ENCODE measurements at places on chromosomes 12 and 14. TPM values are rescaled to one million over a fixed set of nuclear protein-coding genes. Genes with fewer than 3 reads are reported as not detected.

DNA sequence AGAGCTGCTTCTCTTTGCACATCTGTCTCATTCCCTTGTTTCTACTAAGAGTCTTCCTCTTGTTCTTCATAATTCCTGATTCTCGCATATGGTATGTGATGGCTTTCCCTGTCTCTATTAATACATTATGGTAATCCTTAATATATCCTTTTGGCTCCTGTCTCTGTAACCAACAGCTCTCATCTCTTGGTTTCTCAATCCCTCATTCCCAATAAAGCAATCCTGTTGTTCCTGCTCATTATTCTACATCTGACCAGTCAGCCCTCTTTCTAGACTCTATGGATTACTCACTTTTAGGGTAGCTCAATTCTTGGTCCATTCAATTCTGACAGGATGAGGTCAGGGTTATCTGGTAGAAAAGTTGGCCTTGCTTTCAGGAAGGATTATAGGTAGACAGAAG, 349.9 kb downstream of the LRIG3 start:
- no peaks in the 10 kb centered on the region for H3K36me3 ChIP-seq
- H3K27ac ChIP-seq, result no peak overlapping the region
- H3K4me3 ChIP-seq, result no peak overlapping the region
- no peak for DNase-seq
- H3K27me3 ChIP-seq, result no peaks in the 10 kb centered on the region
- H3K4me1 ChIP-seq, result no peaks in the 10 kb centered on the region

DNA sequence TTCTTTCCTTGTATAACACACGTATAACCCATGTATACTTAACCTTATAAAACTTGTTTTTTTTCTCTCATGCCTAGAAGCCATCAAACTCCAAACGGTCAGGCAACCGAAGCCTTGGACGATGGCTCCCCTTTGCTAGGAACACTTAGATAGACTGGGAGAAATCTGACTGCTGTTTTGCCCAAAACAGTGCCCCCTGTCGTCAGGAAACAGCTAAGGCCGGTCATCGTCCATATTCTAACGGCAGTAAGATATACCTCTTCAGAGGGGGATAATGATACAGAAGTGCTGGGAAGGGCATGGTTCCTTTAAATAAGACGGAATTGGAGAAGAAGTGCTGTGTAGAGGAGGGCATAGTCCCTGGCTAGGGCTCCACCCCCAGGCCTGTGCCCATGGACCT, 130.5 kb downstream of the SLC41A2 start:
- H3K4me3 ChIP-seq, result no peak overlapping the region
- peak; percentile 22 for DNase-seq
- H3K36me3 ChIP-seq, result peaks cover 7% of the 10 kb centered on the region
- H3K27ac ChIP-seq, result no peak overlapping the region
- no peaks in the 10 kb centered on the region for H3K27me3 ChIP-seq
- H3K4me1 ChIP-seq, result peaks cover 2% of the 10 kb centered on the region

DNA sequence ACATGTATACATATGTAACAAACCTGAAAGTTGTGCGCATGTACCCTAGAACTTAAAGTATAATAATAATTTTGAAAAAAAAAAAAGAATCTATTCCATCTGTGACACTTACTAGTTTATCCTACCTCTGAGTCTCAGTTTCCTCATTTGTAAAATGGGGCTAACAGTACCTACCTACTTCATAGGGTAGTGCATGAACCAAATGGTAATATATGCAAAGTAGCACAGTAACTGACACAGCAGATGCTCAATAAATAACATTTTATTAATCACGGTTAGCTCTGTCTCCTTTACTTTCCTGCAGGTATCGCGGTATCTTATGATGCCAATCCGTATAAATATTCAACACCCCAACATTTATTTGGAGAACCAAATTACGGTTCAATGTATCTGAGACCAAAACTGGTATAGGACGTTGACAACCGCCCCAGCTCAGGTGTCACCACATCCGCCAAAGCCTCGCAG, 703 bp downstream of the TMED10 start:
- no peak for DNase-seq
- H3K27ac ChIP-seq, result peak overlapping the region; percentile 98
- peak overlapping the region; percentile 86 for H3K4me3 ChIP-seq
- H3K27me3 ChIP-seq, result no peaks in the 10 kb centered on the region

Gene OASL
- total RNA-seq, result 21.9 TPM

- H3K36me3 ChIP-seq, result no peaks in the 10 kb centered on the region
- peaks cover 29% of the 10 kb centered on the region for H3K27me3 ChIP-seq
- H3K27ac ChIP-seq, result no peak overlapping the region
- H3K4me1 ChIP-seq, result no peaks in the 10 kb centered on the region
These were observed 10.6 kb downstream of the EML1 start for GRCh38 chr14:99803803-99804202.

GRCh38 chr12:12372946-12373722, 16.3 kb downstream of the BORCS5 start:
- H3K36me3 ChIP-seq, result peaks cover 15% of the 10 kb centered on the region
- H3K4me3 ChIP-seq, result no peak overlapping the region
- H3K4me1 ChIP-seq, result peaks cover 18% of the 10 kb centered on the region
- no peak for DNase-seq
- H3K27me3 ChIP-seq, result no peaks in the 10 kb centered on the region

- H3K4me3 ChIP-seq, result no peak overlapping the region
- peaks cover 8% of the 10 kb centered on the region for H3K36me3 ChIP-seq
- H3K4me1 ChIP-seq, result peaks cover 64% of the 10 kb centered on the region
- DNase-seq, result no peak
These were observed 3.7 kb downstream of the DHRS7 start for GRCh38 chr14:60161196-60162107.

DNA sequence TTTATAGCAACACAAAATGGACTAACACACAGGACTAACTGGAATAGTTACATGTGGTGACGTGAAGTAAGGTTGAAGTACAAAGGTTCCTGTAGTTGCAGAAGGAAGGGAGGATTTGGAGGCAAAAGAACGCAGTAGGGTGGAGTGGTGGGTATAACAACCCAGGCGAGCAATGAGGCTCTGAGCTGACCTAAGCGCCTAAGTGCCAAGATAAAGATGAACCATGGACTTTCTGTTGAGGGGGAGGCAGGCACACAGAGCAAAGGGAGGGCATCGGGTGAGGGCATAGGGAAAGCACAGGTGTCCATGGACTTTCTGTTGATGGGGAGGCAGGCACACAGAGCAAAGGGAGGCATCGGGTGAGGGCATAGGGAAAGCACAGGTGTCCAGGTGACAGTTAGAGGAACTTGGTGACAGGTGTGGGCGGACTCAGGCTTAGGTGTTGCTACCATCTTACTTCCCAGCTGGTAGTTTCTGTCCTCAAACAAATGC, 15.2 kb downstream of the SCNN1A start:
- no peak overlapping the region for H3K27ac ChIP-seq
- no peak for DNase-seq
- H3K4me3 ChIP-seq, result no peak overlapping the region
- H3K36me3 ChIP-seq, result no peaks in the 10 kb centered on the region

DNA sequence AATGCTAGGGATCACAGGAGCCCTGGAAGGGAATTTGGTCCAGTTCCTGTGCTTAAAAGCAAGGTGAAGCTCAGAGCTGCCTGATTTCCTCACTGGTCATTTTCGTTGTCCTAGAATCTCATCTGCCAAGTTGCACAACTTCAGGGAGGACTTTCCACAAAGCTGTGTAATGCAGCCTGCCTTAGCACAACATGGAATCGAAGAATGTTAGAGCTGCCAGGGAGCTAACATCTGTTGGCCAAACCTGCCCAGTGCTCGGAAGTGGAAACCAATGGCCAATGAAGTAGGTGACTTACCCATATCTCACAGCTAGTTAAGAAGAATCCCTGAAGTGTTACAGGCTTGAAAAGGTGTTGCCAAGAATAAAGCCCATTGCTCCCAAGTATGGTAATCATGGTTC, 79.9 kb upstream of the SSTR1 start:
- H3K27me3 ChIP-seq, result no peaks in the 10 kb centered on the region
- peaks cover 31% of the 10 kb centered on the region for H3K4me1 ChIP-seq
- no peaks in the 10 kb centered on the region for H3K36me3 ChIP-seq
- DNase-seq, result no peak
- H3K27ac ChIP-seq, result no peak overlapping the region

- no peak for DNase-seq
- H3K4me1 ChIP-seq, result peaks cover 3% of the 10 kb centered on the region
- no peak overlapping the region for H3K27ac ChIP-seq
- no peaks in the 10 kb centered on the region for H3K36me3 ChIP-seq
- no peak overlapping the region for H3K4me3 ChIP-seq
- peaks cover 6% of the 10 kb centered on the region for H3K27me3 ChIP-seq
These were observed 36.1 kb downstream of the TMCC3 start for GRCh38 chr12:94614288-94614721.

Gene PIWIL1
- total RNA-seq, result not detected

Gene HHIPL1
- total RNA-seq, result 0.29 TPM

GRCh38 chr12:22043943-22044342, 2.1 kb upstream of the CMAS start:
- peaks cover 34% of the 10 kb centered on the region for H3K4me1 ChIP-seq
- H3K36me3 ChIP-seq, result peaks cover 5% of the 10 kb centered on the region
- no peak overlapping the region for H3K4me3 ChIP-seq

Gene ANO4
- total RNA-seq, result not detected

GRCh38 chr12:64616201-64616600, 5.9 kb downstream of the RASSF3 start:
- H3K27ac ChIP-seq, result peak overlapping the region; percentile 72
- H3K4me1 ChIP-seq, result peaks cover 60% of the 10 kb centered on the region
- peaks cover 35% of the 10 kb centered on the region for H3K36me3 ChIP-seq
- no peak overlapping the region for H3K4me3 ChIP-seq

Gene KRR1
- 106 TPM for total RNA-seq

GRCh38 chr12:1629338-1630132, 504 bp downstream of the WNT5B start:
- H3K27me3 ChIP-seq, result peaks cover 60% of the 10 kb centered on the region
- H3K4me1 ChIP-seq, result peaks cover 13% of the 10 kb centered on the region
- no peak for DNase-seq
- H3K36me3 ChIP-seq, result no peaks in the 10 kb centered on the region
- peak overlapping the region; percentile 9 for H3K4me3 ChIP-seq
- no peak overlapping the region for H3K27ac ChIP-seq

Gene PTHLH
- total RNA-seq, result not detected

DNA sequence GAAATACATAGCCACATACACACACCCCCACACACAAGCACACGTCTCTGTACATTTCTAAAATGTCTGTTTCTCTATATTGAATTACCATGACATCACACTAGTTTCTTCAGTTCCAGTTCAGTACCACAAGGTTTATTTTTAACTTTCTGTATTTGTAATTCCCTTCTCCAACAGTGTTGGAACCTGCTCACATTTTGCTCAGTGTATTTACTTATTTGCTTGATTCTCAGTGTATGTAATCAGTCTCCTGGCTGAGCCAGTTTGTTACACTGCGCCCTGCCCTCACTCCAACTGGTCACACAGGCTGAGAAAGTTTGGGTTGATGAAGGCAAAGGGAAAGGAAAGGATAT, 67.1 kb downstream of the MON2 start:
- peaks cover 26% of the 10 kb centered on the region for H3K36me3 ChIP-seq
- no peak for DNase-seq
- H3K4me1 ChIP-seq, result peaks cover 4% of the 10 kb centered on the region
- H3K4me3 ChIP-seq, result no peak overlapping the region

- no peak for DNase-seq
- H3K36me3 ChIP-seq, result no peaks in the 10 kb centered on the region
- H3K27ac ChIP-seq, result no peak overlapping the region
- no peaks in the 10 kb centered on the region for H3K27me3 ChIP-seq
- no peak overlapping the region for H3K4me3 ChIP-seq
These were observed 132.7 kb downstream of the PPFIA2 start for GRCh38 chr12:81626406-81626805.

DNA sequence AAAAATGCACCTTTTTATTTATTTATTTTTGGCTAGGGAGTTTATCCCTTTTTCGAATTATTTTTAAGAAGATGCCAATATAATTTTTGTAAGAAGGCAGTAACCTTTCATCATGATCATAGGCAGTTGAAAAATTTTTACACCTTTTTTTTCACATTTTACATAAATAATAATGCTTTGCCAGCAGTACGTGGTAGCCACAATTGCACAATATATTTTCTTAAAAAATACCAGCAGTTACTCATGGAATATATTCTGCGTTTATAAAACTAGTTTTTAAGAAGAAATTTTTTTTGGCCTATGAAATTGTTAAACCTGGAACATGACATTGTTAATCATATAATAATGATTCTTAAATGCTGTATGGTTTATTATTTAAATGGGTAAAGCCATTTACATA, 14.9 kb upstream of the SNAPC1 start:
- no peak overlapping the region for H3K27ac ChIP-seq
- peaks cover 22% of the 10 kb centered on the region for H3K4me1 ChIP-seq
- H3K27me3 ChIP-seq, result no peaks in the 10 kb centered on the region

Gene TRPV4
- not detected for total RNA-seq

Gene AQP2
- total RNA-seq, result not detected

Gene OTX2
- total RNA-seq, result not detected

Gene RPGRIP1
- total RNA-seq, result not detected

DNA sequence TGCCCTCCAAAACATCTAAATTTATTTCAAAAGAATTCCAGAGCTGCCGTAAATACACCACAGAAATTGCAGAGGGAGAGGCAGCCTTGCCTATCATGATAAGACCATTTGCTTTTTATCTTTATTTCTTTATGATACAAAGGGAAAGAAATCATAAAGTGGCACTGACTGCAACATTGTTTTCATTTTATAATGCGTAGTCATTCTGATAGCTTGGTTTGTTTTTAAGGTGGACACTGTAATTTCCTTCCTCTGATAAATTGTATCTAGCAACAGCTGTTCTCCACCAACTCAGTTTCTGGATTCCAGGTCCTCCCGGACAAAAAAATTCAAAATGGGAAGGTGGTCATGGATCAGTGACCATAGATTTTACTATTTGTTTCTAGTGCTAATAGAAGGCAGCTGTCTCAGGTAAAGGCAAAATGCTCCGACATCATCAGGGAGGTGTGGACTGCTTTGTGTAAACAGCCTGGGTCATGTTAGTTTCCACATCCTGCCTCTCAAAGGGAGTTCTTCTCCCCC, 623 bp upstream of the TSPAN8 start:
- H3K4me3 ChIP-seq, result no peak overlapping the region
- no peaks in the 10 kb centered on the region for H3K27me3 ChIP-seq
- no peaks in the 10 kb centered on the region for H3K4me1 ChIP-seq

- no peak for DNase-seq
- H3K4me1 ChIP-seq, result peaks cover 9% of the 10 kb centered on the region
- H3K4me3 ChIP-seq, result no peak overlapping the region
- no peaks in the 10 kb centered on the region for H3K27me3 ChIP-seq
- H3K36me3 ChIP-seq, result no peaks in the 10 kb centered on the region
- H3K27ac ChIP-seq, result no peak overlapping the region
These were observed 497.2 kb downstream of the FLRT2 start for GRCh38 chr14:86027144-86027543.

Gene KRT6C
- not detected for total RNA-seq

DNA sequence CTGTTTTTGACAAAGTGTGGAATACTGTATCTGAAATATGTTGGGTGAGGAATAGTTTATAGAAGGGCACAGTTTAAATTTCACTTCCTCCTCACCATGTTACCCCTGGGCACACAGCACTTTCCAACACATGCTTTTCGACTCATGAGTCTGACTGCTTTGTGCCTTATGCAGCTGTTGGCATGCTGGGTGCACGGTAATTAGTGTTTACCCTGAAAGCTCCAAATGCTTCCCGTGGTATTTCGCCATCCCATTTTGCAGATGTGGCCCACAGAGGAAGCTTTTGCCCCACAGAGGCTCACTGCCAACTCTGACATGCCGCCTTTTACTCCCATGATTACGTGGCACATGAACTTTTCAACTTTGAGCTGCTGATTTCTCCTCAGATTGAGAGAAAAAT, 168.6 kb downstream of the PRKCH start:
- DNase-seq, result no peak
- peak overlapping the region; percentile 54 for H3K27ac ChIP-seq
- no peaks in the 10 kb centered on the region for H3K27me3 ChIP-seq

GRCh38 chr12:9649532-9649940, 20.0 kb upstream of the CLEC2D start:
- H3K27me3 ChIP-seq, result peaks cover 2% of the 10 kb centered on the region
- peaks cover 77% of the 10 kb centered on the region for H3K36me3 ChIP-seq
- H3K4me1 ChIP-seq, result peaks cover 51% of the 10 kb centered on the region
- DNase-seq, result peak; percentile 46
- peak overlapping the region; percentile 97 for H3K27ac ChIP-seq

Data from activated CD4-positive, alpha-beta memory T cell treated with anti-CD3 and anti-CD28 coated beads for 36 hours (primary cell).